COR-L47 (cell line): ENCODE measurements at places on chromosomes 11 and 22.

- DNase-seq = no peak
Observed at GRCh38 chr11:65491163-65491465, 7.7 kb upstream of the MALAT1 start.

DNA sequence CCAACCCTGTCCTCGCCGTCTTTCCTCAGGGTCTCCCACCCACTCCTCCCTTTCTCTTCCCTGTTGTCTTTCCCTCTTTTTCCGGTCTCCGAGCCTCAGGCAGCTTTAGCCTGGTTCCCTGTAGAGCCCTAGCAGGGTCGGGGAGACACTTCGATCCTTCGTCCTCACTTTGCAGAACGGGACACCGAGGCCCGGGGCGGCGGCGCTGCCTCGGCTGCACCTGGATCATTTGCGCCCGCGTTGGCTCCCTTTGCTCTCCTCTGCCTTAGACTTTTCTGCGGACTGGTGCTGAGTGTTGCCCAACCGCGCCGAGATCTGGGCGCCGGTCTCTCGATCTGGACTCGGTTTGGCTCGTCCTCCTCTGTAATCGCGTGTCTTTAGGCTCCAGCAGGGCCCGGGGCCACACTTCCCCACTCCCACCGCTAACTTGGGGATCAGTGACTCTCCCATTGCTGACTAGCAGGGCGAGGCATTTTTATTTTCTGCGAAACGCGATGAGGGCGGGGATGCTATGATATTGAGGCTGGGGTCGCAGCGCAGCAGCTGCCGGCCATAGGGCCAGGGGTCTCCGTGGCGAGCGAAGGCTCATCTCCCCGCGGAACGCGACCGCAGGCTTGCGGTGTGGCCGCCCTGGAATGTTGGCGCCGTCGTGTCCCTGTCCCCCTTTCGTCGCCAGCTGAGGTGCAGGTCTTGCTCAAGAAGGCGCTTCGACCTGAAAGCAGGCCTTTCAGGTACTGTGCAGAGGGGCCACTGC lies 1.6 kb upstream of the E2F8 start:
- DNase-seq = no peak

GRCh38 chr11:128962896-128963295 lies 20.2 kb upstream of the TP53AIP1 start:
- DNase-seq = no peak

DNA sequence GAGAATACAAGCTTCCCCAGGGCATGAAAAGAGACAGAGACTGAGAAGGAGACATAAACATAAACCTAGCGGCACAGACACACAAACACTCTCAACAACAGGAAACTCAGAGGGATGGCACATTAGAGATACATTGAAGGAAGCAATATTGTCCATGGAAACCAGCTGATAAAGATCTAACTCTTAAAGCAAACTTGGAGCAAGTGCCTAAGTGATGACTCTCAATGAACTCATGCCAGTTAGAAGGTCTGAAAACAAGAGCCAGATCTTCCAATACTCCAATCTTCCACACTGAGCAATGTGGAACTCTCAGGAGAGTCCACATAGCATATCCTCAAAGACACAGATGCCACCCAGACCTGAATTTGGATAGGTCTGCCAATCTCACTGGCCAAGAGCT lies 168.8 kb upstream of the ISX start:
- DNase-seq = no peak

DNA sequence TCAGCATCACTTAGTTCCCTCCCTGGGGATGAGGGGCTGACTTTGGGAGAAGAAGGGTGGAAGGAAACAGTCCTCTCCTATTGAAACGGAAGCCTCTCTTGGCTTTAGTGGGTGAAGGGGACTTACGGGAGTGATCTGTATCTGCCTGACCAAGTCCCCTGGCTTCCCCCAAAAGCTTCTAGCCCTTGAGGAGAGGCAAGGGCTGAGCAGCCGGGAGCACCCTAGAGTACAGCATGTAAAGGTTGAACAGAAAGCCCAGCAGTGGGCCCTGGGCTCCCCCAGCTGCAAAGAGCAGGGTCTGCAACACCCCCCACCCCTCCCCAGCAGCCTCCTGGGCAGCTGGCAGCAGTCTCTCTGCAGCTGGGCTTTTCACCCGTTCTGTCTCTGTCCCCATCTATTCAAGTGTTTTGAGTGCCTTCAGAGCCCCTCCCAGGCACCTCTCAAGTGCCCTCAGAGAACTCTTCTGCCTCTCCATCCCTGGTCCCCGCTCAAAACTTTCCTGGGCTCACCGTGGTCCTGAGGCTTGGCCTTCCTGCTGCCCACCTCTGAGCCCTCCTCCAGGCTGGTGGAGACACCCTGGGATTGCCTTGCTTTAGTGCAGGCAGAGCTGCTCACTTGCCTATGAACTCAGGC lies 2.7 kb downstream of the CAPN5 start:
- DNase-seq = no peak

DNA sequence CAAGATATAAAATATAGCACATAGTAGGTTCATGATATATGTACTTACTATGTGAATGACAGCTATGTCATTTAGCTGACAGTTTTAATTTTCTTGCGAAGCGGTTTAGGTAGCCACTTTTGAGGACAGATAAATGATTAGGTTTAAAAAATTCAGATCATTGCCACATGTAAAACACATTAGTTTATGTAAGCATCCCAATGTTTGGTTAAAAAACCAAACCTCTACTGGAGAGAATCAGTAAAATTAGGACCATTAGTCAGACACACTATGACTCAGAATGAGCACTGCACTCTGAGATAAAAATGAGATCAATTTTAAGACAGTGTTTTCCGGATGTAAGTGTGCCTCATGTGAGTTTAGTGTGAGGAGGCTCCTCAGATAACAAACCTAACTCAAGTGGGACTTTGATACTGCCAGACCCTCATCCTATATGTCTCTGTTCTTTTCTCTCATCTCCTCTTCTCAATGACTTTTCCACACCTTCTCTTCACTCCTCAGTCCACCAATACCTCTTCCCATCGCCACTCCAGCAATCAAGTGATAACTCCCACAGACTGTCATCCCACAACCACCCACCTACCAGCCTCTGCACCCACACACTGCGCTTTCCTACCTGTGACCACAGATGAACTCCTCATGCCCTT lies 6.8 kb upstream of the OR2AT4 start:
- no peak for DNase-seq

DNA sequence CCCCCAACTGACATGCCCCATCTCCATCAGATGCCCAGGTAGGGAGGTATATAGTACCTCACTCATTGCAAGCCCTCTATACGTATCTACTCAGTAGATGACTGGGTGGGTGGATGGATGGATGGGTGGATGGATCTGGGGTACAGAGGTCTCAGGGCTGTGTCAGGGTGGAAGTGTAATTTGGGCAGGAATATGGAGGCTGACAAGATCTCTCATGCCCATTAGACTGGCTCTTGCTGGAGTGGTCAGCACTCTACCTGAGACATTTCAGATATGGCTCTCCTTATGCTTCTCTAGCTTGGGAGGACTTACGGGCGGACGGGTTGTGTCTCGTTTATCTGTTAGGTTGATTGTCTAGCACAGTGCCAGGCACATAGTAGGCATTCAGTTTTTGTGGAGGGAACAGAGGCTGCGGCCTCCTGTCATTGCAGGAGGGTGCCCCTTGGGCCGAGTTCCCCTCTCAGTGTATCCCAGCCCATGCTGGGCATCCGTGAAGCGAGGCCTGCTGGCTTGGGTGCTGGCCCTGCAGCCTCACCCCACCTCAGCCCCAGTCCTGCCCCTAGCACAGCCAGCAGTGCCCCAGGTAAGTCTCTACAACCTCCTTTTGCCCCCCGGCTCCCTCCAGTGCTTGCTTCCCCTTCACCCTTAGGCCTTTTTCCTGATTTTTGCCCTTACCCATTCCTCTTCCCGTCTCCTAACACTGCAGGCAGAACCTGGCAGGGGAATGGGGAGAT lies 13.7 kb downstream of the ROBO3 start:
- no peak for DNase-seq

DNA sequence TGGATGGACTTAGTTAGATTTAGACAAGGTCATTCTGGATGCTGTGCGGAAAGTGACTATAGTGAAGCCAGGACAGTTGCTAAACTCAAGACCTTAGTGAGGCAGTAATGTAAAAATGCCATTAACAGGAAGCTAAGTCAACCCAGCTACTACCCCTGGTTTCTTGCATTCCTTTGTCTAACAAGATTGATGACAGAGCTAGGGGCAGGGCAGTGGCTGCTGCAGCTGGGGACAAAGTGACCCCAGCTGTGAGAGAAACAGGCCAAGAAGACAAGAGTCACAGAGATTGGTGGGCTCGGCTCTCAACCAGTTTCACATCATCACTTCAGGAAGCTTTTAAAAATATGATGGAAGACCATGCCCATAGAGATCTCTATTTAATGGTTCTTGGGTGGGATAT lies 110.4 kb upstream of the POU2AF2 start:
- DNase-seq = no peak

- DNase-seq = no peak
Observed at GRCh38 chr11:47220401-47220821, 5.6 kb downstream of the DDB2 start.

DNA sequence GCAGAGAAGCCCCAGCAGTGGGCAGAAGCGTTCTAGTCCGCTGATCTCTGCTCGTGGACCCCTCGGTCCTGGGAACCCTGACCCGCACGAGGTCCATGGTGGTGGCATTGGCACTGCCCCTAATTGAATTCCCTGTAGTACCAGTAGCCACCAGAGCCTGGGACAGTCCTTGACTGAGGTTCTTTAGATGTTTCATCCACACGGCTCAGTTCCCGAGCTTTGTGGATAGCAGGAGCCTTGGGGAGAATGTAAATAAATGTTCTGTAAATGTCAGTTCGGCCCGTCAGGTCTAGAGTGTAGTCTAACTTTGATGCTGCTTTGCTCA lies 39.4 kb upstream of the SEPTIN5 start:
- DNase-seq = no peak

- DNase-seq = no peak
Observed at GRCh38 chr11:5369789-5370188, 13.8 kb upstream of the OR51M1 start.

DNA sequence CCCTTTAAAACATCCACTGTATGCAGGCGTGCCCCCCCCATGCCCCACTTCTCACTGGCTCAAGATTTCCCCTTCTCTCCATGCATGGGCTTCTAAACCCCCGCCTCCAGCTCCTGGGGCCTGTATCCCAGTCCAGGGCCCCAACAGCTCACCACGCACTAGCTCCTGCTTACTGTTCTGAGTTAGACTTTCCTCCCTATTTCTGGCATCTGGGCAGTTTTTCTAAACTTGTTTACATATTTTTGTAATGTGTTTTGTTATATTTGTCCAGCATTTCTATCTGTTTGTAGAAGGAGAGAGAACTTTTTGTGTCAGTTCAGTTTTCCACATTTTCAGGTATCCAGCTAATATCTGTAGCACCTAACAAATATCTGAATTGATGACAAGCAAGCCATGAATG lies 178.5 kb downstream of the SPON1 start:
- no peak for DNase-seq

- no peak for DNase-seq
Observed at GRCh38 chr11:133832991-133833897, 12.1 kb downstream of the SPATA19 start.

- no peak for DNase-seq
Observed at GRCh38 chr11:33452836-33453624, 195.8 kb downstream of the HIPK3 start.
